Stimulated activated CD4-positive, alpha-beta T cell treated with anti-CD3 and anti-CD28 coated beads, Interleukin-1b, Interleukin-23, amount 100 ng/mL, for 1 hour (primary cell): ENCODE measurements at places on chromosomes 2 and 18.

- DNase-seq: no peak
Measured at GRCh38 chr2:181900007-181900651, 8.6 kb downstream of the ITPRID2 start.

- no peak for DNase-seq
Measured at GRCh38 chr2:26652361-26653041, 11.3 kb upstream of the CIB4 start.

GRCh38 chr18:23330423-23330822 lies 122.7 kb upstream of the RIOK3 start:
- no peak for DNase-seq

- no peak for DNase-seq
Measured at GRCh38 chr2:232014681-232015080, 53.2 kb downstream of the DIS3L2 start.

- no peak for DNase-seq
Measured at GRCh38 chr18:39259736-39260135, 1694.1 kb upstream of the CELF4 start.

- DNase-seq: no peak
Measured at GRCh38 chr18:78979056-78979729, 425 bp upstream of the SALL3 start.

GRCh38 chr18:25187521-25188192 lies 164.3 kb downstream of the ZNF521 start:
- no peak for DNase-seq
